Smooth muscle cell of the pulmonary artery (primary cell): ENCODE measurements at places on chromosomes 5 and 9. TPM values are rescaled to one million over a fixed set of nuclear protein-coding genes. Genes with fewer than 3 reads are reported as not detected.

SLC24A2 gene
- 0.03 TPM in 1 of 2 replicates, not detected in the other for total RNA-seq

PFDN1 gene
- 33.5 and 35.0 TPM in 2 replicates for total RNA-seq

ADGRV1 gene
- total RNA-seq = 0.26 and 0.50 TPM in 2 replicates

GLDC gene
- total RNA-seq = 0.33 and 2.3 TPM in 2 replicates

CKMT2 gene
- 15.1 and 18.6 TPM in 2 replicates for total RNA-seq

FOXD4 gene
- total RNA-seq = 0.13 and 0.17 TPM in 2 replicates

CDKN2A gene
- 6.6 and 19.3 TPM in 2 replicates for total RNA-seq

HINT1 gene
- total RNA-seq = 91.1 and 104 TPM in 2 replicates

ARSK gene
- 15.0 and 28.6 TPM in 2 replicates for total RNA-seq

PLPPR1 gene
- total RNA-seq = not detected in 2 replicates

CDH9 gene
- total RNA-seq = not detected in 2 replicates

SV2C gene
- total RNA-seq = under 0.01 TPM in 1 of 2 replicates, not detected in the other

AGPAT2 gene
- total RNA-seq = 42.9 and 46.8 TPM in 2 replicates

EIF4EBP3 gene
- 1.4 and 2.6 TPM in 2 replicates for total RNA-seq

AGXT2 gene
- total RNA-seq = not detected in 2 replicates

PRUNE2 gene
- total RNA-seq = 27.0 and 135 TPM in 2 replicates

LRRC26 gene
- not detected in 2 replicates for total RNA-seq

PTBP3 gene
- total RNA-seq = 25.3 and 31.6 TPM in 2 replicates

KCNV2 gene
- not detected in 2 replicates for total RNA-seq

PTGR1 gene
- total RNA-seq = 60.3 and 67.4 TPM in 2 replicates

TCF7 gene
- total RNA-seq = 0.40 and 0.98 TPM in 2 replicates

TSSK1B gene
- 0.46 and 0.50 TPM in 2 replicates for total RNA-seq

F2RL1 gene
- 39.7 and 121 TPM in 2 replicates for total RNA-seq

NAIF1 gene
- 9.0 and 11.6 TPM in 2 replicates for total RNA-seq

TRIM7 gene
- total RNA-seq = 1.2 and 3.2 TPM in 2 replicates

LECT2 gene
- not detected in 2 replicates for total RNA-seq

PAIP1 gene
- 116 and 119 TPM in 2 replicates for total RNA-seq

MEGF9 gene
- 15.8 and 23.2 TPM in 2 replicates for total RNA-seq

REEP2 gene
- 11.2 and 29.8 TPM in 2 replicates for total RNA-seq

NIM1K gene
- 2.7 and 3.2 TPM in 2 replicates for total RNA-seq

ACTBL2 gene
- total RNA-seq = 0.03 TPM in 1 of 2 replicates, not detected in the other

PRR7 gene
- total RNA-seq = 5.7 and 11.4 TPM in 2 replicates

MSX2 gene
- total RNA-seq = 0.83 and 3.8 TPM in 2 replicates

SLC25A48 gene
- not detected in 2 replicates for total RNA-seq

HAVCR2 gene
- 0.33 and 0.39 TPM in 2 replicates for total RNA-seq

CA9 gene
- total RNA-seq = 10.0 and 181 TPM in 2 replicates

GARIN3 gene
- total RNA-seq = not detected in 2 replicates

HTR1A gene
- total RNA-seq = not detected in 2 replicates

TBC1D2 gene
- 17.6 and 25.4 TPM in 2 replicates for total RNA-seq

MAP1B gene
- 199 and 381 TPM in 2 replicates for total RNA-seq

SLC6A18 gene
- not detected in 2 replicates for total RNA-seq

KCNT1 gene
- total RNA-seq = not detected in 2 replicates

AUH gene
- total RNA-seq = 15.1 and 21.3 TPM in 2 replicates

CDC25C gene
- total RNA-seq = 0.69 and 1.8 TPM in 2 replicates

CCDC171 gene
- total RNA-seq = 2.2 and 2.4 TPM in 2 replicates

TMC1 gene
- total RNA-seq = 0.17 and 0.59 TPM in 2 replicates

KCNIP1 gene
- not detected in 2 replicates for total RNA-seq

IL9 gene
- not detected in 2 replicates for total RNA-seq

BNC2 gene
- 14.5 and 20.6 TPM in 2 replicates for total RNA-seq

NOL6 gene
- total RNA-seq = 24.0 and 39.5 TPM in 2 replicates

DPYSL3 gene
- total RNA-seq = 146 and 368 TPM in 2 replicates

PNPLA7 gene
- 1.1 and 2.0 TPM in 2 replicates for total RNA-seq

GLT6D1 gene
- not detected in 2 replicates for total RNA-seq

PDZD2 gene
- 0.10 and 0.46 TPM in 2 replicates for total RNA-seq

BHMT2 gene
- total RNA-seq = 3.1 and 6.4 TPM in 2 replicates

MUSK gene
- 0.10 and 0.20 TPM in 2 replicates for total RNA-seq
